ENCODE measurements at places on chromosomes 16 and 17.

GRCh38 chr17:51741458-51741857 is 417.1 kb downstream of the CA10 start:
- DNase-seq = no peak

- no peak for DNase-seq
These were observed 8.6 kb upstream of the CENPV start for GRCh38 chr17:16361874-16362273.

DNA sequence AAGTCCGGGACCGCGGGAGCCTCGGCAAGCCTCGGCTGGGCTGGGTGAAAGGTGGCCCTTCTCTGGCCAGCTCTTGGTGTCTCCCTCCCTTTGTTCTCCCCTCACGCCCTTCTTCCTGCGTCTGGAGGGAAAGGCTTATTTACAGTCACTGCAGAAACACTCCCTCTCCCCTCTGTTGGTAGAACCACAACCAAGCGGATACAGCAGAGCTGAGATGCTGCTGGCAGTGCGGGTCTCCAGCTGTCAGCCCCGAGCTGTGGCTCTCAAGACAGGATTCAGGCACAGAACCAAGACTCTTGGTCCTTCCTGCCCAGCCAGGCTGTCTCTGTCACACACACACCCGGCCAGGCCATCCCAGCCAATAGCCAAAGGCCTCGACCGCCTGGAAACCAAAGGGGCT is 133.3 kb downstream of the ENGASE start:
- DNase-seq = no peak

- peak; percentile 30 for DNase-seq
These were observed 14.6 kb downstream of the SMTNL2 start for GRCh38 chr17:4598776-4599504.

- no peak for DNase-seq
These were observed 849.1 kb upstream of the RBFOX1 start for GRCh38 chr16:6483469-6484033.

- peak; percentile 77 for DNase-seq
These were observed 148.1 kb downstream of the SOCS1 start for GRCh38 chr16:11107780-11108465.

- no peak for DNase-seq
These were observed 69.9 kb upstream of the NUDT7 start for GRCh38 chr16:77652399-77652798.

DNA sequence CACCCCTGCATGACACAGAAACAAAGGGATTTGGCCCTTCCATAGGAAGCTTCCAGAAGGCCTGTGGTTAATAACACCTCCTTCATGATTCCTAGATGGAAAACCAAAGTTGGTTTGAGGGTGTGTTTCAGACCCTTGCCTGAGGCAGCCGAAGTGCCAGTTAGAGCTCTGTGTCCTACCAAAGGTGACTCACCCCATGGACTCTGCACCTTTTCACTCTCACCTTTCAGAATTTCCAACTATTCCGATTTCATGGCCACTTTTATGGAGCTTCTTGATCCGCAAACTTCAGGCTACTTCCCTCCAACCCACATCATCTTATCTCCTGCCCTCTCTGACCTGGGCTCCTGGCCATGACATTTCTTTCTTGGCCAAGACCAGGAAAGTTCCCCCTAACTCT is 49.2 kb downstream of the MEOX1 start:
- no peak for DNase-seq

- DNase-seq = no peak
These were observed 36.1 kb downstream of the MIS12 start for GRCh38 chr17:5522476-5522875.

DNA sequence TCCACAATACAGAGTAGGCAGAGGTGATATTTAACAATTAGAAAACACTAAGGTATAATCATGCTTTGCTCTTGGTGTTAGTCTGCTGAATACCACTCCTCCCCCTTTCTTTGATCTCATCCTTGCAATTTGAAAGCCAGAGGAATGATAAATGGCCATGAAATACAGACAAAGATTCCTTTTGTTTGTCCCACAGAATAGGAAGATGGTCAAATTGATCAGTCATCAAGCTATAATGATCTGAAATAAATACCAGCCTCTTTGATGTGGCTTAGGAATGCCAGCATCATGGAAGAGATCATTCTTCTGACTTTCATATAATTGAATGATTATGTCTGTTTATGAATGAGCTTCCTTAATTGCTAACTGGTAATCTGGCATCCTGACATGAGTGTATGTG is 1541.7 kb upstream of the CDH8 start:
- no peak for DNase-seq

GRCh38 chr16:73086108-73086507 is 38.2 kb upstream of the ZFHX3 start:
- no peak for DNase-seq

DNA sequence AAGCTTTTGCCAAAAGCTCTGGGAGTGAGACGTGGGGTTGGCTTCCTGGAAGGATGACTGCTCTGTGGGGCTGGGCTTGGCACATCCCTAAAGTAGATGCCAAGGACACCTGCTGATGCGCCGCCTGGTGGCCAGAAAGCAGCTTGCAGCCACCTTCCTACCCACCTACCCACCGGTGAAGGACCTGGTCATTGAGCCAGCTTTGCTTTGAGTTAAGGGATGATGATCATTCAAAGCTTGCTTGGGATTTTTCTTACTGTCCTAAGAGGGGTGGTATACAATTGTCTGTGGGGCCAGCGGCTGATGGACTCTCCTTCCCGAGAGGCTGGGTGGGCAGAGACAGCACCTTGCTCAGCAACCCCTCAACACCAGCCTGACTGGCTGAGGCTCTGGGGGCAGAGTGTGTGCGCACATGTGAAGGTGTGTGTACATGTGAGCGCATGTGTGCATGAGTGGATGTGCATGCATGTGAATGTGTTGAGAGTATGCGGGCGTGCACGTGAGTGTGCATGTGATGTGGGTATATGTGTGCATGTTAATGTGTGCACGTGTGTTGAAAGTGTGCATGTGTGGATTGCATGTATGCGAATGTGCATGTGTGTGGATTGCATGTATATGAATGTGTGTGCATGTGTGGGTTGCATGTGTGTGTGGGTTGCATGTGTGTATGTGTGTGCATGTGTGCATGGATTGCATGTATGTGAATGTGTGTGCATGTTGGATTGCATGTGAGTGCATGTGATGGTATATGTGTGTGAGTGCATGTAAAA is 18.6 kb downstream of the C1QTNF1 start:
- DNase-seq = peak; percentile 56

GRCh38 chr17:74690409-74690825 is 22.3 kb downstream of the CD300LF start:
- no peak for DNase-seq

DNA sequence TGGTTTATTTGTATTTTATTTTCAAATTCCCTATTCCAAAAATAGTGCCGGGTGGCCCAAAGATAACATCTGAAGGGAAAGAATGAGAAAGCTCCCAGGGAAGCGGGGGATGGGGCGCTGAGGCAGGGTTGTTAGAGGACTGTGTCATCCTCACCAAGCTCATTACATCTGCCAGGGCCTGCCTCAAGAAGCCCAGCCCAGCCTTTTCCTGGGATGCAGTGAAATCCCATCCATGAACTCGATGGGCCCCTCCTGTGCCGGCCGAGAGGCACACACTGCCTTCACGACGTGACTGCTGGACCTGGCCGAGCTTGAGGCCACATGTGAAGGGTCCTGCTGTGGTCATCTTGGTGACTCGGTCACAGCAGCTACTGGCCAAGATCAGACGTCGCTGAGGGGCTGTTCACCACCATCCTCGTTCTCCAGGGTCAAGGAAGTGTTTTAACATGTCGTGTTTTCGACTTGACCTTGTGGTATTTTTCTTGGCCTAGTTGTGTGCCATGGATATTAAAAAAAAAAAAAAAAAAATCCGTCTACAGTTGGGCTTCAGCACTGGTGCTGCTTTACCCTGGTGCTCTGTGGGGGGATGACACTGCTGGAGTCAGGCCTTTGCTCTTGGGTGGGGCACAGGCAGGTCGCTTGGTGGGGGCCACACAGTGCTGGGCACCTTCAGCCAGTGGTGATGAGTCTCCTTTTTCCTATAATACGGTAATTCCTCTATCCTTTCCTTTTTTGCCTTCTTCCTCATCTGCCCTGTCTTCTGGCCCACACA is 4.9 kb downstream of the TIMM22 start:
- DNase-seq = peak; percentile 84

- DNase-seq = no peak
These were observed 1.4 kb upstream of the SP6 start for GRCh38 chr17:47852113-47852949.

- peak; percentile 77 for DNase-seq
These were observed 789 bp upstream of the CCDC57 start for GRCh38 chr17:82213251-82214011.

DNA sequence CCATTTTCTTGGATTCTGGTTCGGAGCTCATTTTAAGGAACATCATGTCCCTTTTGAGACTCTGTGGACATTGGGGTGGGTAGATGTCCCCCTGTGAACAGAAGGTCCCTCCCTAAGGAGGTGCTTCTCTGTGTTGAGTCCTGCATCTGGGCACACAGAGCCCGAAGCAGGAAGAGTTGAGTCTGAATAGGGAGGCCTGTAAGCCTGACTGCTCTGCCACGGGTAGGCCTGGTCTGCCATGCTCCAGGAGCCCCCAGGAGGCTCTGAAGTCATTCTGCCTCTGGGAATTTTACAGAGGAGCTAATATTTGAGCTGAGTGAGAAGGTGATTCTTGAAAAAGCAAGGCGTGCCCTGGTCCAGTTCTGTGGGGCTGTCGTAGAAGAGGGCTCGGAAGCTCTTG is 50.6 kb downstream of the TENT4B start:
- DNase-seq = no peak

GRCh38 chr16:2719328-2720063 is 528 bp downstream of the PRSS27 start:
- DNase-seq = no peak

DNA sequence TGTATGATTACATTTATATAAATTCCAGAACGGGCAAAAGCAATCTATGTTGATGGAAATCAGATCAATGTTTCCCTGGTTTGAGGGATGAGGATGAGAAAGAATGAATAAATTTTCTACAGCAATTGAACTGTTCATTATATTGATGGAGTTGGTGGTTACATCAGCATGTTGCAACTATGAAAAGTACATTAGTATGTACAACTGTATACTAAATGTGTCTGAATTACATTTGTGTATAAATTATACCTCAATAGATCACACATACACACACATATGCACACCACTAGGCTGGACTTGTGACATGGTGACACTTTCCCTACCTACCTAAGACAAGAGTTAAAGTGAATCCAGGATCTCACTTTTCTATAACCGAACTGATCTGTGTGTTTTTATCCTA is 608.0 kb downstream of the CDH11 start:
- DNase-seq = no peak
